Activated CD4-positive, alpha-beta T cell treated with anti-CD3 and anti-CD28 coated beads, Interleukin-2, amount 50 U/mL, for 24 hours (primary cell): ENCODE measurements at places on chromosomes 1 and 21.

DNA sequence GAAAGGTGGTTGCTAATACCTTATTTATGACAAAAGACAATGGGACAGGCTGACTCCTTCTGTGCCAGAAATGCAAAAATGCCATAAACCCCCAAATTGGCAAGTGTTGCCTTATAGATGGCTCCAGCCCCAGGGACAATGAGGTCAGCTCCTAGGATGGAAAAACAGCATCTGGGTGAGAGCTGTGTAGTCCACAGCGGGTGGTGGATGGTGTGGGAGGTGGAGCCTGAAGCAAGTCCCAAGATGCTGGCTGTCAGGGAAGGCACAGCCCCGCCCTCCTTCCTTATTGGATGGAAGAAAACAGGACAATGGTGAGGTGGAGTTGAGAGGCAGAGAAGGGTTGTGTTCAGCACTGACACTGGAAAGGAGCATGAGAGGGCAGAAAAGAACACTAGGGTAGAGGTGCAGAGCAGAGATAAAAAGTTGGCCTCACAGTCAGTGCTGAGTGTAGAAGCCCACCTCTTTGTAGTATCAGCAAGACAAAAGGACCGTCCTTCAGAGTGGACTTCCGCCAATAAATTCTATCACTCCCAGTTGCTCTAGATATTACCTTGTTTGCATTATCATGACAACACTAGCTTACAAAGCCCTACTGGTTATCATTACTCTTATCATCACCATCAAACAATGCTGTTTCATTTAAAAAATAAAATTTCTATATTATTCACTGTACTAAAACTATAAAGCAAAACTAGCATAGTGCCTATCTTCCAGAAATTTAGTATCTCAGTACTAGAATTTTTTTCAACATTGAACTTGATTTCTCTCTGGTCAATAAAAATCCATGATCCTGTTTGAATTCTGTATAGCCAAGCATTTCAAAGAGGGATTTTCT lies 3.7 kb upstream of the SDE2 start:
- DNase-seq: no peak

- DNase-seq: no peak
Observed at GRCh38 chr1:81126989-81127581, 673.6 kb upstream of the ADGRL2 start.

DNA sequence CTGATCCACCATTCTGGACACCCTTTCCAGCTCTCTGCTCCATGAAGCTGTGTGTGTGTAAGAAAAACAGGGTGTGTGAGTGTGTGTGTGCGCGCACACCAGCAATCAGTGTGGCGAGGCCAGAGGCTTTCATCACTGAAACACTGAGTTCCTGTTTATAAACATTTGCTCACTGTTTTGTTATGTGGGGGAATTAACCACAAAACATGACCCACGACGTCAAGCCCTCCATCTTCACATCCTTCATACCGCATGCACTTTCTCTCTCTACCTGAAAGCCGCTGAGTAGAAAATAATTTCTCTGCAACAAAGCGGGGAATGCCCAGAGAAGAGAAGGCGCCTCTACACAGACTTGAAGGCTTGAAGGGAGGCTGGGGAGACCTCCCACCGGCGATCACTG lies 148.9 kb upstream of the IRF2BP2 start:
- no peak for DNase-seq

DNA sequence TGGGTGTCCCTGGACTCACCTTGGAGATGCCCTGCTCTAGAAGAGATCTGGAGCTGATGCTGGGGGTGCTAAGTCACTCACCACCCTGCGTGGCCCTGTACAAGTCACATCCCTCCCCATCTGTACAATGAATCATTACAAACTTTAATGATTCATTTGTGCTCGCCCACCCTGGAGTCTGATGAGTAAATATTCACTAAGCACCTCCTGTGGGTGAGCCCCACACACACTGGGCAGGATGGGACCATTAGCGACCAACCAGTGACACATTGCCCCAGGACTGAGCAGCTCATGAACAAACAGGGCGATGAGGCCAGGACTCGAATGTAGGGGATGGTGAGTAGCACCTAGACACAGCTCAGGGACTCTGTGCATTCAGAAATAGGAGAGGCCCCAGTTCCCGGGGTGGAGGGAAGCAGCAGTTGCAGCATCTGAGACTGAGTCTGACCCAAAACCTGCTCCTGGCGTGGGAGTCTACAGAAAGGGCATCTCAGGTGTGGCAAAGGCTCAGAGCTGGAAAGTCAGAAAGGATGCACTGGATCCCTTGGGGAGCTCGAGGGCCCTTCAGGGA lies 18.1 kb upstream of the PDZK1IP1 start:
- DNase-seq: no peak

DNA sequence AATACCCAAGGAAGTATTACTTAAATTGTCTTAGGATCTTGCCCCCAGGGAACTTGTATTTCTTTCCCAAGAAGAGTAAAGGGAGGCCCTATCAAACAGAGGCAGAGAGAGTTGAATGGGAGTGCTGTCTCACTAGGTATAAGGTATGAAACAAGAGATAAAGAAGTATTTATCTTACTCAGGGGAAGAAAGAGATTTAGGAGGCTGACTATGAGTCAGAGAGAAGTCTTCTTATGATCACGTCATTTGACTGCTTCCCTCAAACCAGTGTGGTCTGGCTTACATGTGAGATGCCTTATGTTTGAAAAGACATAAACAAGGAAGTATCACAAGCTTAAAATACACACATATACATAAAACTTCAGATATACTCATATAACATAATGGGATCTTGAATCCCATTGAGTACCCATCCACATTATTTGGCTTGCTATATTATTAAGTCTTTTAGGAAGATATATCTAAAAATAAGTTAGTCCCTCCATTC lies 29.6 kb downstream of the DUSP10 start:
- DNase-seq: no peak

GRCh38 chr1:6944434-6944833 lies 159.2 kb downstream of the CAMTA1 start:
- no peak for DNase-seq

DNA sequence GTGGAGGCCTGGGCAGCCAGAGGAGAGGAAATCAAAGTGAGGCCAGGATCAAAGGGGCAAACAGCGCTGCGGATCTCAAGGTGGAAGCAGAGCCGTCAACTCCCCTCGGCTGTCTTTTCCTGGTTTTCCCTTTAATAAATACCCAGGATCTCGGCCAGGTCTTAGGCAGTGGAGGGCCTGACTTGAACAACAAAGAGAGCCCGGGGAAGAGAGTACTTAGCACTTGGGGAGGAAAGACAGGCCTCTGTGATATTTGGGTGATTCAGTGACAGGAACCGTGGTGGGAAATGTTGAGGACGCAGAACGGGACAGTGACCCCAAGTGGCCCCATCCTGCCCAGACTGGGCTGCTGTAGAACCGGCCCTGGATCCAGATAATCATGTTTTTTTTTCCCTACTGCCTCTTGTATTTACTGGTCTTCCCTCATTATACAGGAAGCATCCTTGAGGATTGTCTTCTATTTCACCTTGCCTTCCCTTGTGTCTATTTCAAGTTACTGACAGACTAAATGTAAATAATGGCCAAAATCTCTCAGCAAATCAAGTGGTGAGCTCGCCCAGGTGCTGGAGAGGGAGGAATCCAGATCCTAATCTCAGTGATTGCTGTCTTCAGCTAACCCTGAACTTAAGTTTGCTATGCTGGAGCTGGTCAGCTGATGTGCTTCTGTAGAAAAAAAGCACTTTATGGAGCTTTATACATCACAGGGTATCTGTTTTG lies 2.8 kb upstream of the MIXL1 start:
- DNase-seq: no peak

DNA sequence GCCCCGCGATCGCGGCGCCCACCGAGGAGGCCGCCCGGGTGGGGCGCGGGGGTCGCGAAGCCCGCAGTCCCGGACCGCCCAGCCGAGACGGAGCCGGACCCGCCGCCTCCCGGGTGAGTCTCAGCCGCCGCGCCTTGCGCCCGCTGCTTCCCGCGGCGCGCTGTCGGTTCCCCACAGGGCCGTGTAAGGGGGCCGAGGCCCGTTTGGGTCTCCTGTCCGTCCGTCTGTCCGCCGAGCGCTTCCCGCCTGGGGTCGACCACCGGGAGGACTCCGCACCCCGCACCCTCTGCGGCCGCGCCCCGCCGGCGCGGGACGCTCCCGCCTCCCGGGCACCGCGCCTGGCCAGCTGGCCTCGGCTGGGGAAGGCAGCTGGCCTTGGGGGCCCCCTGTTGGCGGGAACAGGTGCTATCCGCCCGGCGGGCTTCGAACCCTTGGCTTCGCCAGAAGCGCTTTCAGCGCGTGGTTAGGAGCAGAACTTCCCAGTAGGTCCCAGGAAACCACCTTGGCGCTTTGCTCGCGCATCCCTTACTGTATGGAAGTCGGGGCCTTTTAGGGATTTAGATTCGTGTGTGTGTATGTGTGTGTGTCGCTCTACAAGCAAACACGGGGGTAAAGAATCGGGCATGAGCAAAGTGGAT lies 414 bp downstream of the TMEM51 start:
- DNase-seq: no peak

- no peak for DNase-seq
Observed at GRCh38 chr1:31442648-31442994, 29.6 kb downstream of the SERINC2 start.

GRCh38 chr1:66143651-66144050 lies 351.0 kb downstream of the PDE4B start:
- no peak for DNase-seq

GRCh38 chr21:34888569-34889319 lies 160.4 kb downstream of the RUNX1 start:
- DNase-seq: peak; percentile 70

GRCh38 chr1:41474490-41475271 lies 9.8 kb downstream of the EDN2 start:
- no peak for DNase-seq

DNA sequence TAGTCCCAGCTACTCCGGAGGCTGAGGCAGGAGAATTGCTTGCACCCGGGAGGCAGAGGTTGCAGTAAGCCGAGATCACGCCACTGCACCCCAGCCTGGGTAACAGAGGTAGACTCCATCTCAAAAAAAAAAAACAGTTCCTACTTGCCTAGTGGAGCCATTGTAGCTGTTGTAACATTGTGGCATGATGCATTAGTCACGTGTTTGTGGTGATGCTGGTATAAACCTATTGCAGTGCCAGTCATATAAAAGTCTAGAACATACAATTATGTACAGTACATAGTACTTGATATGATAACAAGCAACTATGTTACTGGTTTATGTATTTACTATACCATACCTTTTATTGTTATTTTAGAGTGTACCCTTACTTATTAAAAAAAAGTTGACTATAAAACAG lies 16.2 kb downstream of the KYAT3 start:
- no peak for DNase-seq

DNA sequence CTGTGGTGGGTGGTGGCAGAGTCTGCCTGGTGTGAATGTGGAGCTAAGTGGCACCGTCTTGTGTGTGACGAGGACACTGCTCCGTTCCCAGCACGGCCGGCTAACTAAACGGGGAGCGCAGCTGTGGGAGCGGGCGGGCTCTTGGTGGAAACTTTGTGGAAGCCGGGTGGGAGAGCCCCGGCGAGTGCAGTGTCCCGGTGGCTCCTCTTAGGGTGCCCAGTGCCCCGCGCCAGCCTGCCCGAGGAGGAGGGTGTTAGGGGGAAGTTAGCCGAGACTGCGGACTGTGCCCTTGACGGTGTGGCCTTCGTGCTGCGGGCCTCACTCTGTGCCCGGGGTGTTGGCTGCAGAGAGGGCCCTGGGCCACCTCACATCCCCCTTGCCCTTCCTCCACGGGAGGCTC lies 9.9 kb downstream of the PEX10 start:
- no peak for DNase-seq

DNA sequence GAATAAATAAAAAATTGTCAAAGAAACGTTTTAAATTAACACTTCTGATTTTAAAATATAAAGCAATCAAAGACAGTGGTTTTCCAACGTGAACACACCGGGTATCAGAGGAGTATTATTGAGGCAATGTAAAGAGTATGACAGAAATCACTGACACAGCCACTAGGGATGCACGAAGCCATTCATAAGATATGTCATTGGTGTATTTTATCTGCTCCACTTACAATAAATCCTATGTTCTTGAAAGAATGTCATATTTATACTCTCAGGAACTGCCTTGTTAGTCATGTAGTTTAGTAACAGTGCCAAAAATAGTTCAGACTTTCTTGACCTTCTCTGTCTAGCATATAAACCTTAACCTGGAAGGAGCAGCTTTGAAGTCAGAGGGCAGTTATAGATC lies 835.0 kb upstream of the NCAM2 start:
- no peak for DNase-seq

DNA sequence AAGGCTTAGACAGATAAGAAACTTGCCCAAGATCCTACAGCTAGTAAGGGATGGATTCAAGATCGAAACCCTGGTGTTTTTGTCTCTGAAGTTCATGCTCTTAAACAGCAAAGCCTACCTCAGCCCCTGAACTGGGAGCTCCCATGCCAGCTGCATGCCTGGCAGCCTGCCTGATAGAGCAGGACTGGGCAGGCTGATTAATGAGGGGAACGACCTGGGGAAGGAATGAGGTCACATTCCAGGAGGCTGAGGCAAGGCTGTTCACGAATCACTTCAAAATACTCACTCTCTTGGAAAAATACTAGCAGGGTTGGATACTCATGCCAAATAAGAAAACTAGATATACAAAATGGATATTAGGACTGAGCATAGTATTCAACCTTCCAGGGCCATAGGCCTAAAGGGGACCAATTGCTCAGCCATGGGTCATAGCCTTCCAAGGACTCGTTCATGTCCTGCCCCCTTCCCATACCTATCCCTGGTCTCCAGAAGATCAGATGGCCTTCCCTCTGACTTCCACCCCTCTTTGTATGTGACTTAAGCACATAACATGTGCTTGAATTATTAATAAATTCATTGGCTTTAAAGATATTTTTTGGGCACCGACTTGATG lies 15.6 kb upstream of the TACSTD2 start:
- DNase-seq: no peak

DNA sequence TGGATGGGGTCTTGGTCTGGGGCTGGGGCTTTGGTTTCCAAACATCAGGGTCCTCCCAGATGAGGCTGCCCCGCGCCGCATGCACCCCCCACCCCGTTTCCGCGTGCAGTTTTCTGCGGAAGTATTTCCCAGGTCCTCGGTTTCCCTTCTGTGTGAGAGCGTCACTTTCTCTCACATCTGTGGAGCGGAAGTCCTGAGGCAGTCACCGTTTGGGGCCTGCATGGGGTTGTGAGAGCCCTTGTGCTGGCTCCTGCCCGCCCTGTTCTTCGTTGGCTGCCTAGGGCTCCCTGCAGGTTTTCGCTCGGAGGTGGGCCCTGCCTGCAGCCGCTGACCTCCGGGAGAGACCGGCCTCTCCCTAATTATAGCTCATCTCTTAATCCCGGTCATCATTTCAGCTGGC lies 88.0 kb downstream of the GALNT2 start:
- DNase-seq: no peak

DNA sequence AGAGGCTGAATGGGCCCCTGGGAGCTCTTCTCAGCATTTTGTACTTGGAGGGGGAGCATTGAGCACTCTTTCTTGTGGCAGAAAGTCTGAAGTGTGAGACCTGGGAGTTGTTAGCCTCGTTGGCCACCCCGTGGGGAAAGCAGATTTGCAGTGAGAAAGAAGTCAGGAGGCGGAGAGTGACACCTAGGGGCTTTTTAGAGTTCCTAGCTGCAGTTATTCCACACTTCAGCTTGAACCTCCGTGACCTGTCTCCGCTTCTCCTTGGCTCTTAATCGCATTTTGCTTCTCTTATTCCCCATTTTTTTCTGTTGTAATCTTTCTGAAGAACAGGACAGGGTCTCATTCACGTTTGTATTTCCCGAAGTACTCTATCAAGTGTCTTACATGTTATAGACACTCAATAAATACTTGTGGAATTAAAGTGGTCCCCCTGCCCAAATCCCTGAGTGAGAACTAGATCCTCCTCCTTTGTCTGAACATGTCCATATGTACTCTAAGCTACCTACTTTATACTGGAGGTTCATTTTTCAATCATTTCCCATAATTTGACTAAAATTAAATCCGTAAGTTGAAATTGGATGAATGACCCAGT lies 14.5 kb upstream of the C1orf141 start:
- DNase-seq: no peak
